ENCODE measurements at places on chromosomes 3 and 15.

DNA sequence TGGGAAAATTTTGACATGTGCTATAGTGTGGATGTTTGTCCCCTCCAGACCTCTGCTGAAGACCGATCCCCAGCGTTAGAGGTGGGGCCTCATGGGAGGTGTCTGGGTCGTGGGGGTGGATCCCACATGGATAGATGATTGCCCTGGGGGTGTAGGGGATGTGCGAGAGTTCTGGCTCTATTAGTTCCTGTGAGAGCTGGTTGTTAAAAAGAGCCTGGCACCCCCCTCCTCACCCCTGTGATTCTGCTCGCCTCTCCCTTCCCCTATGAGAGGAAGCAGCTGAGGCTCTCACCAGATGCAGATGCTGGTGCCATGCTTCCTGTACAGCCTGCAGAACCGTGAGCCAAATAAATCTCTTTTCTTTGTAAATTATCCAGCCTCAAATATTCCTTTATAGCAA, 67.4 kb downstream of the ATP10A start:
- DNase-seq, result no peak

GRCh38 chr3:135851201-135852081, 114.1 kb upstream of the PPP2R3A start:
- no peak for DNase-seq

GRCh38 chr3:85455561-85456200, 496.9 kb downstream of the CADM2 start:
- DNase-seq, result no peak

DNA sequence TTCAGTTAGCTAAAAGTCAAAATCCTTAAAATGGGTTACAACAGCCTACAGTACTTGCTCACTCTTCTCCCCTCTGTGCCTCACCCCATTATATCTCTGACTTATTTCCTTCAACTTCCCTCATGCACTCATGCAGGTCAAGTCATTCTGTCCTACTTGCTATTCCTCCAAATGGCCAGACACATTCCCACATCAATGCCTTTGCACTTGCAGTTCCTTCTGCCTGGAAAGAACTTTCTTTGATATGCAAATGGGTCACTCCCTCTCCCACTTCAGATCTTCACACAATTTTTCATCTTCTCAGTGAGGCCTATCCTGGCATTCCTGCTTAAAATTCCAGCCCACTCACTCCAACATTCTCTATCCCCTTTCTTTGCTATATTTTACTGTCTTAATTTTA, 547.2 kb upstream of the TGFBR2 start:
- DNase-seq, result no peak

DNA sequence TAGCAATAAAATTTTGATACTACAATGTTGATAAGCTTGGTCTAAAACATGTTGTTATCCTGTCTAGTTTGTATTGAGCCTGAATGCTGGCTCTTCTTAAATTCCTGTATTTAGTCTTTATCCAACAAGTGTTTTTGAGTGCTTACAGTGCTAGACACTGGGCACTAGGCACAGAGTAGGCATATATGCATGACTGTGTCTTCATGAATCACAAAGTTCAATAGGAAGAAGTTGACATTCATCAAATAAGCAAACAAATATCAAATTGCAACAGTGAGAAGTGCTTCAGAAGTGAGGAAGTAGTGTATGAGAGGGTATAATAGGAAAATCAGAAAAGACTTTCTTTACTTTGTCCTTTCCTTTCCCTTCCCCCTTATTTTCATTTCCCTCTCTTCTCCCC, 6.8 kb downstream of the CD96 start:
- DNase-seq, result no peak

GRCh38 chr3:181741417-181741816, 29.7 kb downstream of the SOX2 start:
- DNase-seq, result no peak

DNA sequence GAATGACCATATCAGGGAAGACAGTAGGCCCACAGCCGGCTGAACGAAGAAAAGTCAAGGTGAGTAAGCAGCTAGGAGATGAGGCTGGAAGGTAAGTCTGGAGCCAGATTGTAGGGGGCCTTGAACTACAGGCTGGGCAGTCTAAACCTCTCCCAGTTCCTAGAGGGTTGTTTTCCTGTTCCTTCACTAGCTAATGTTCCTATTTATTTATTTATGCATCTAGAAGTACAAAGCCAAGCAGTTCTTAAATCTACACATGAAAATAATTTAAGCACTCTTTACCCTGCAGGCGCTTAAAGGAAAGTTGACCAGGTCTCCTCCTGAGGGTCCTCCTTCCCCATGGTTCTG, 3.7 kb downstream of the ACAA1 start:
- DNase-seq, result no peak

DNA sequence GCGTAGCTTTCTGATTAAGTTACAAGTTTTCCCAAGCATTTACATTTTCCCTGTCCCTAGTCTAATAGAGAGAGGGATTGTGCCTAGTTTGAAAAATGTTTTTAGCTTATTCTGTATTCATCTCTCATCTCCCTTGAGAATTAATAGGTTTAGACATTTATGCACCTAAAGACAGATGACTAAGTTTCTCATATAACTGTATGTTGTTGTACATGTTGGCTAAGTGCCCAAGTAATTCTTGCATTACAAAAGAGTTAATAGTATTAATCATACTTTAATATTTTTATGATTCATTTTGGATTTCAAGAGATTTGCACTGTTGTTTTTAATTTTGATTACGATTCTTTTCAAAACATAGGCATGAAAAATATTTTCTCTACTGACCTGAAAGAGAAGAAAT, 109.0 kb upstream of the TBL1XR1 start:
- DNase-seq, result no peak

DNA sequence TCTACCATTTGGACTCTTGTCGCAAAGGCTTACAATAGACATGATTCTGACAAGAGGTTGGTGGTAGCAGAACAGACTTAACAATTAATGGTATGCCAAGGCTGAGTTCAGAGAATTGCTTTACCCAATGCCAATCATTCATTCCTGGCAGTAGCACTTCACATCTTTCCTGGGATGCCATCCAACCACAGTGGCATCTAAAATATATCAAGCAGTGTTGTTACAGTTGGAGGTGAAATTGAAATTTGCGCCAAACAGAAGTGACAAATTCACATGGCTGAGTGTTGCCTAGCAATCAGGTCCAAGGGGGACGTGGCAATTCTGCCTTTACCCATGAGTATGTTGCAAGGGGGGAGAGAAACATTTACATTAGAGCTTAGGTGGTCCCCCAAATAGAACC, 21.0 kb upstream of the DPH6 start:
- DNase-seq, result no peak

- DNase-seq, result no peak
These were observed 52.0 kb downstream of the CCR3 start for GRCh38 chr3:46293991-46294833.

GRCh38 chr15:27175472-27176153, 204.6 kb downstream of the GABRG3 start:
- no peak for DNase-seq

- DNase-seq, result peak; percentile 25
These were observed 87.8 kb upstream of the TSEN2 start for GRCh38 chr3:12396471-12396870.

DNA sequence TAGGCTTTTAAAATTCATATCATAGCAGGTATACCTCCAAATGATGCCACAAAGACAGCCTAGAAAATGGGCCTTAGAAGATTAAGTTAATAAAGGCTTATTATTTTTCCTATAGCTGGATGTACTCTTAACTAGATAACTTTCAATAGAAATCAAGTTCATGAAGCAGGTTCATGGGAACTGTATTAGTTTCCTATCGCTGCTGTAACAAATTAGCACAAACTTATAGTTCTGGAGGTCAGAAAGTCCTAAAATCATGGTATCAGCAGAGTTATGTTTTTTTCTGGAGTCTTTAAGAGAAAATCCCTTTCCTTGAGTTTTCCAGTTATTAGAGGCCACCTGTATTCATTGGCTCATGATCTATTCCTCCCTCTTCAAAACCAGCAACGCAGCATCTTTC, 269.9 kb downstream of the TIGIT start:
- no peak for DNase-seq

- no peak for DNase-seq
These were observed 239.0 kb upstream of the LRTM1 start for GRCh38 chr3:55166576-55167555.

DNA sequence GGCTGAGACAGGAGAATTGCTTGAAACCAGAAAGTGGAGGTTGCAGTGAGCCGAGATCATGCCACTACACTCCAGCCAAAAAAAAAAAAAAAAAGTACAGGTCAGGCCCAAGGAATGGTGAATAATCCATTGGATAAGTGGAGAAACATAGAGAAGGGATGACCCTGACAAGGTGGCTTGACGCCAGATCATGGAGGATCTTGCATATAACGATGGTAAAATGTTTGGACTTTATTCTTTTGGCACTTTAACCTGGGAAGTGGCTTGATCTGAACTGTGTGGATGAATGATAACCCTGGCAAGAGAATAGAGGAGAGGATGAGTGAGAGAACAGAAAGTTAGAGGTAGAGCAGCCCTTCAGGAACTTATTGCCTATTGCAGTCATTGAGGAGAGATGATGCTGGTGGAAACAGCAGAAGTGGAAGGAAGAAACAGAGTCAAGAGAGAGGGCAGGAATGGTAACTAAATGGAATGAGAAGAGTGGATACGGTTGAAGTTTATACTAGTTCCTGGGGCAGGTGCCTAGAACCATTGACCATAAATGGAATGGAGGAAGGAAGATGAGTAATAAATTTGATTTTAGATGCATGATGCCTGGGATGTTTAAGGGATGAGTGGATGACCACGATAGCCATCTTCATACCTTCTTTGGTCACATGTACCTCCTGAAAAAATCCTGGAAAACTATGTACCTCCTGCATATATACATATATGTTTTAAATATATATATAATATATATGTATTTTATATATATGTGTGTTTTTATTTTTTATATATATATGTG, 57.8 kb downstream of the BLM start:
- DNase-seq, result no peak

DNA sequence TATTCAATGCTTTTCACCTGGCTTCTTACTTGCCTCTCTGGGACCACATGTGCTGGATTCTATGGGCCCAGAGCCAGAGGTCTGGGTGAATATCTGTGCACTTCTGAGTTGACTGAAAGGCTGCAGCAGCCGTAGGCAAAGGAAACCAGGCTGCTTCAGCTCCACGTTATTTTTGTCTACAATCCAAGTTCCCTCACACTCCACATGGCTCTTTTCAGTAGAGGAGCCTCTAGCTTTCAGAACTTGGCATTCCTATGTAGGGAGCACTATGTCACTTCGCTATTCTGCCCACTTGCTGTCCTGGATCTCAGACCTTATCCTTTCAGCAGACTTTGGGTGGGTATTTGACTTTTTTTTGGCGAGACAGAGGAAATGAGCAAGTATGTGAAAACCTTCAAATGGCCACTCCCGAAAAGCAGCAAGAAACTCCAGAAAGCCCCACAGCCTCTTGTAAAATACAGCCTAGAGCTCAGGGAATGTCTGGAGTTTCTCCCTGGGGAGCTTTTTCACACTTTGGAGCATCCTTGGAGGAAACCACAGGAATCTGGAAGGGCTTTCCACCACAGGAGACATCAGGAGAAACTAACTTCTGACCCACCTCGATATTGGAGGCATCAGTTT, 80.9 kb downstream of the DUT start:
- DNase-seq, result no peak

GRCh38 chr3:63655519-63655918, 3.0 kb downstream of the SNTN start:
- DNase-seq, result no peak

DNA sequence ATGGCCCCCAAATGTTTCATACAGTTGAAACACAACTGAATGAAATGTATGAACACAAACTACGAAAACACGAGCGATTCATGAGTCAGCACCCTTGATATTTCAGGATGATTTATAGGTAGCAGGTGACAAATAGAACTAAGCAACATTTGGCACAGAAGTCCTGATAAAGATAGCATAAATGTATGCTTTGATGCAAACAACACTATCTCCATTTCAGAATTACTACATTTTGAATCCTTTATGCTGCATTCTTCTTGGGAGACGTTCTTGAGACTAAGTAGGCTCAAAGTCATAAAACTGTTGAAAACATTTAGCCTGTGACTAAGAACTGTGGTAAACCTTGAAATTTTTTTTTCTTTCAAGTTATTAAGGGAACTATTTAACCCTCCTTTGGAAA, 200.3 kb upstream of the ICE2 start:
- DNase-seq, result no peak

DNA sequence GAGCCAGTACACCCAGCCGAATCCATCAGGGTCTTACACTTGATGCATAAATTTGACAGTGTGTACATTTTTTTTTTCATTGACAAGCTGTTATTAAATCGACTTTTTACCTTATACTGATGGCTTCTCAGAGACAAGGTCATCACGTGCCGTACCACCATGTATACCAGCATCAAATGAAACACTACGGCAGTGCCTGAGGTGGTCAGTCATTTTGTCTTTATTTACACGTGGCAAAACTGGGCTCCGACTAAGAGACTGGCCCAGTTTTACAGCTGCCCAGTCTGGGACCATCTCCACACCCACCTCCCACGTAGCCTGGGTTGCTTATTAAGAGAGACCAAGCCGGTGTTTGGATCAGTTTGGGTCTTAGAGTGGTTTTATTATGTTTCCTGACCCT, 57.4 kb downstream of the TMEM266 start:
- DNase-seq, result no peak

DNA sequence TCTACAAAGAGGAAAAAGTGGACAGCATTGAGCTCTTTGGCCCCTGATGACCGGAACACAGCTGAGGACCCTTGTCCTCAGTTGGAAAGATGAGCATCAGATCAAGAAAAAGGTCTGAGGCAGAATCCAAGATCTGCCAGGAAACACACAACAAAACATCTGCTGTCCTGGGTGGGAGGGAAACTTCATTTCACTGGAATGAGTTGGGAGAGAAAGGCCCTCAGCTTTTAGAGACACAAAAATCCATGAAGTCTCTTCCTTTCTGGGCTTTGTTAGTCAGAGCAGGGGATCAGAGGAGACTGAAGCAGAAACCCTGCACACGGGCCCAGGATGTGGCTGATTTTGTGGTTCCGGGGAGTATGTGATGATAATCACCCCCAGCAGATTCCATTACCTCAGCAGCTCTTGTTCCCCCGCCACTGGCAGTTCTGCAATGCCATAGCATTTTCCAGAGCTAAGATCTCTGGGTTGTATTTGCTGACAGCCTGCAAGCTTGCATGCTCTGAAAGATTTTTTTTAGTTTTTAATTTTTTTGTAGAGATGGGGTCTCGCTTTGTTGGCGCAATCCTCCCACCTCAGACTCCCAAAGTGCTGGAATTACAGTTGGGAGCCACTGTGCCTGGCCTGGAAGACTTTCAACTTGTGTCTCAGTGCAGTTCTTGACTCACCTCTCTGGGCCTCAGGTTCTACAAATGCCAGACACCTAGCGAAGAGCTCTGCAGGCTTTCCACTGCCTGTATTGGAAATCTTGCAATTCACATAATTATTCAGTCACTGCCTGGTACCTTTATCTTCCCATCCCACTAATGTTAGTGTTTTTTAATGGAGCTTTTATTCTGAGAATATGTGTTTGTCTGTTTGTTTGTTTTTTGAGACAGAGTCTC, 5.8 kb upstream of the TATDN2 start:
- no peak for DNase-seq

- peak; percentile 90 for DNase-seq
These were observed 932 bp downstream of the ARL8B start for GRCh38 chr3:5122741-5123706.

GRCh38 chr15:43510200-43511011, 7.0 kb upstream of the MAP1A start:
- peak; percentile 97 for DNase-seq

- no peak for DNase-seq
These were observed 92.8 kb upstream of the MITF start for GRCh38 chr3:69646287-69647067.
